ENCODE measurements at places on chromosomes 2 and 18.

DNA sequence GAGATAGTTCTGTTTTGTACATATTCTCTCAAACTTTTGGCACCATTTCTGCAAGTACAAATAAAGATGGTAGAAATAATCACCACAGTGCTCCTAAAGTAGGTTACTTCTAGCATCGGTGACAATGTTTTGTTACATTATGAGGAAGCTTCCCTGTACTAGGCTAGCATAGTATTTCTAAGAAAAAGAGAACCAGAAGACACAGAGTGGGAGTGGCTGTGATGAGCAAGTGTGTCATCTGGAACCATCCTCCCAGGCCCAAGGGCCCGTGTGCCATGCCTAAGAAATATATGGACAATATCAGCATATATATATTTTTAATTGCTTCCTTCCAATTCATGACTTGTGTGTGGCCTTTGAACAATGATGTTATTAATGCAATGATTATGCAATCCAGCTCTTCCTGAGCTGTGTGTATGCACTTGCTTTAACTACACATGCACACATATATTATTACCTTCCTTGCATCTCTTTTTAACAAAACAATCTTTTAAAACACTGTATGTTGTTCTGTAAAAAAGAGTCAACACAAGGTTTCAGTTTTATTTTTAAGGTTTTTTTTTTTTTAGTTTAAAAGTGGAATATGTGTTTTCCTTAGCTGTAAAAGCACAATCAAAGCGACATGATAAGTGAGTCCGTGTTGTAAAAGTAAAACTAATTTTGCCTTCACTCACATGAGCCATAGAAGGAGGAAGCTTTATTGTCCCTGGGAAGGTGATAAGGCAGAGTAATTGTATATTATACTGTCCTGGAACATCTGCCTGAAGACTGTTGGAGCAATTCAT lies 303.9 kb downstream of the ZNF407 start:
- DNase-seq: no peak

GRCh38 chr18:54284535-54284934 lies 15.2 kb downstream of the POLI start:
- no peak for DNase-seq

- DNase-seq: no peak
Observed at GRCh38 chr2:73984922-73985307, 205 bp downstream of the TET3 start.

GRCh38 chr2:25570161-25570845 lies 103.1 kb downstream of the DTNB start:
- no peak for DNase-seq

DNA sequence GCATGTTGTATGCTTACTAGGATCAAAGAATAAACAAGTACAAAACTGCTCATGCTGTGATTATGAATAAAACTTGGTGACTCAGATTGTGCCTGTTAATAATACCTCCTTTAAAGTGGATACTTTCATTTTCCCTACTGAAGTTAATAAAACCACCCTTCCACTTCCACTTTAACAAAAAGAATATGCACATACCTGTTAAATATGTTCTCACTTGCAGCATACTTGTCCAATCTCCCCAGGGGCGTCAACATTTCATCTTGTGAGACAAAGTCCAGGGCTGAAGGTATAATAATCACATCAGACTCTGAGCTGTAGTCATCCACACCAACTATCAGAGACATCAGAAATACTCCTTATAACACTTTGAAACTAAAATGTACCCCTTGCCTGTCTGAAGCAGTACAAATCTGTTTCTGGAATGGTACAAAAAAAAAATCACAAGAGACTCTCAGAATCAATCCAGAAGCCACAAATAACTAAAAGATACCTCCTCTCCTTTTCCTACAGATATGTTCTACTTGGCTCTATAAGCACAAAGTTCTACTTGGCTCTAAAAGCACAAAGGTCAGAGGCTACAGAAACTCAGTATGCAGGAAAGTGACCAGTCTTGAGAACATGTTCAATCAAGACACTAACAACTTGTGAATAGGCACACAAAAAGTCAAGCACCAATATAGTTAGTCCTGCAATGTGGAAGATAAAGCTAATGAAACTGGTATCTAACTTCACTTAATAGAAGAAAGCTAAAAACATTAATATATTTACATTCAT lies 19.3 kb downstream of the PPP4R1 start:
- no peak for DNase-seq

- no peak for DNase-seq
Observed at GRCh38 chr2:25312958-25313710, 28.6 kb downstream of the DNMT3A start.

DNA sequence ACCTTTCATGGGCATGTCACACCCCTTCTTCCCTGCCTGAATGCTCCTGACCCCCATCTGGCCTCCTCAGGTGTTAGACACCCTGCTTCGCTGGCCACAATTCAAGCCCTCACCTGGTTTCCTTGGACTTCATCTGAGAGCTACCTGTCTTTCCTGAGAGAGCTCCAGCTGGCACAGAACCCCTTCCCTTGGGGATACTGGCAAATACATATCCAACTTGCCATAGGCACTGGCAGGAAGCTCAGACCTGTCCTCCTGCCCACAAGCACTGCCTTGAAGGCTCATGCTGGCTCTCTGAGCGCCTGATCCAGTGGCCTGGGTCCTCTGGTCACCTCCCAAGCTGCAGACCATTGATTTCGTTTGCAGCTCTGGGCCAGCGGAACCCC lies 74.1 kb upstream of the MAP4K3 start:
- no peak for DNase-seq

DNA sequence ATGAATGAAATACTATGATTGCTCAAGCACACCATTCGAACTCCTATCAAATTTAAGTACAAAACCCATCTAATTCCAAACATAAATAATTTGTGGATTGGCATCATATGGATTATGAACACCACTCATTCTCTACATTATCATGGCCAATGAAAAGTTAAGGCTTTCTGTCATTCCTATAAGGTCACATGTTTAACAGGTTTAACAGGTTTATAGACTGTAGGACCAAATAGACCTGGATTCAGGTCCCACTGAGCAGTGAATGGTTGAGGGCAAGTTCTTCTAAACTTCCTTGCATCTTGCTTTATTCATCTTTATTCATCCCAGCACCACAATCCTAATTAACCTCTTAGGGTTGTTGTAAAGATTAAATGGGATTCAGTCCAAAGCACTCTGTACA lies 33.4 kb downstream of the FBXO36 start:
- DNase-seq: no peak

DNA sequence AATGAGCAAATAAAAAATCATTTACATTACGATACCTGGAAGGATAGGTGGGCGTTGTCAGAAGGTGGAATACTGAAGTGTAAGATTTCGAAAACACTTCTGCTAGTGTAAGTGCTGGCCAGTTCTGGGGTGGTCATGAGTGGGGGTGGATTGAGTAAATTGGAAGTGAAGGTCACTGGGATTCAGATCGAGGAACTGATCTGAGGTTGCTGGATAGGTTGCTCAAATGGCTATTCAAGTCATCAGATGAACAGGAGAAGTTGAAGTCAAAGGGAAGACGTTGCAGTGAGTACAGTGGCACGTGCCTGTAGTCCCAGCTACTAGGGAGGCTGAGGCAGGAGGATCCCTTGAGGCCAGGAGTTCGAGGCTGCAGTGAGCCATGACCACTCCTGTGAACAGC lies 95.7 kb downstream of the MALT1 start:
- DNase-seq: no peak

- DNase-seq: no peak
Observed at GRCh38 chr2:205297368-205297767, 384.9 kb upstream of the NRP2 start.

DNA sequence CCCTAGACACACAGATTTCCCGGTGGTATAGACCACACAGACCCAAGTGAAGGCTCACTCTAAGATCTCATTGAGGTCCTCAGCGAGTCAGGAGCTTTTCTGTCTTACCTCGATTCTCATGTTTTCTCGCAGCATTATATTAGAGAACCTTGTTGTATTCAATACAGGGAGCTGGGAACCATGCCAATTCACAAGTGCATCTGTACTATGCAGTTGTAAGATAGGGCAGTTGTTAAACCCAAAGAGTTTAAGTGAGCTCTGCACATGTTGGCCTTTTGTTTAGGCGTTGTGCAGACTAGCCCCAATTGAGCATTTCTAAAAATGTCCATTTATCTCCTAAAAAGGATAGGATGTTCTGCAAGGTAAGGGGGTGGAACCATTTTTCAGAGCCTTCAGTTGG lies 59.6 kb downstream of the FEZ2 start:
- no peak for DNase-seq

DNA sequence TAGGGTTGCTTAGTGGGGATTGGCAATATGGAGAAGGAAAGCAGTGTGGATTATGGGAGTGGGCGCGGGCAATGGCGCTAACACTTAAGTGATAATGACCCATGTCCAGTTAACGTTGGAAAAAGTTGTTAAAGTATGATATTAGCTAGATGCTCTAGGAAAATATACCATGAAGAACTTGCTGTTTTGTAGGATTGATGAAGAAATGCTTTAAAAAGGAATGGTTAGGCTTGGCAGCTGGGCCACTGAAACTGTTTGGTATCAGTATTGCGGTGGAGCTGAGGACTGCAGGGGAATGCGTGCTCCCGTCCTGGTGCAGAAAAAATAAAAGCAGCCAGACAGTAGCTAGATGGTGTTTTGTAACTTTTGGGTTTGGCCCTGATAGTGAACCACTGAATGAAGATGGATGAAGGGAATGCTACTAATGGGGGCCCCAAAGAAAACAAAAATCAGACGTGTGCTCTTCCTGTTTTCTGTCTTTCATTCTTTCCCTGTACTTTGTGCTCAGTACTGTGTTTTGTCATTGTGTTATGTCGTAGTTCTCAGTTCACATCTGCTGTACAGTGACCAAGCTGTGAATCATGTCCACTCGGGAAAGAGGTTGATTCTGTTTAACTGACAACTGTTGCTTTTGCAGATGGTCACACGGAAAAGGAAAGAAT lies 999 bp downstream of the INSIG2 start:
- no peak for DNase-seq

- no peak for DNase-seq
Observed at GRCh38 chr2:228600265-228600664, 418.8 kb upstream of the SPHKAP start.

GRCh38 chr18:28512357-28512756 lies 335.4 kb upstream of the CDH2 start:
- no peak for DNase-seq

- DNase-seq: no peak
Observed at GRCh38 chr18:7305416-7305815, 74.5 kb downstream of the LRRC30 start.

DNA sequence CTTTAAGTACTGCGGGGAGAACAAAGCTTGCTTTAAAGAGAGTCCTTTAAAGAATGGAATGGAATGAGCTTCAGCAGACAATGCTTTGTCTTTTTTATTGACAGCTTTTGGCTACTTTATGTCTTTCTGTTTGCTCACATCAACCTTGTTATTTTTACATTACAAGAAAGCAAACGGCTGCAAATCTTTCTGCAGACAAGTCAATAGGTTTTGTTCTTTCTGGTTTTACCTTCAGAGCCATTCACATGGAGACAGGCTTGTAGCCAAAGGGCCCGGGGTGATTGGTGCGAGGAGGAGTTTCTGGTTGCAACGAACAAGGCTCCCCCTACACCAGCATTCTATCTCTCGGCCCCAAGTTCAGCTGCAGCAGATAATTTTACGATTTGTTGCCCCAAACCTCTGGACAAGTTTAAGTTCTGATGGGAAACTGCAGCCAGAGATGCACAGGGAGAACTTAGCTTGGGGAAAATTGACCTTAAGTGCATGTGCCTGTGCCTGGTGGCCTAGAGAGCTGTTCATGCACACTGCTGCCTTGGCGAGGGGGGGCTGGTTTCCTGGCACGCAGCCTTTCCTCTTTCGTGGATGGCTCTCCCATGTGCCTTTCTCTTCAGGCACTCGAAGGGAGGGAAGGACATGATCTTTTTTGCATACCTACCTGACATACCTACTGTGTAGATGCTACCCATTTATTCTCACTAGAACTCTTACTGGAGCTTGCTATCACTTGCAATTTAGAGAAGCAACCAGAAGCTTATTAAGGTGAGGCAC lies 543.2 kb downstream of the DCDC2C start:
- DNase-seq: no peak

DNA sequence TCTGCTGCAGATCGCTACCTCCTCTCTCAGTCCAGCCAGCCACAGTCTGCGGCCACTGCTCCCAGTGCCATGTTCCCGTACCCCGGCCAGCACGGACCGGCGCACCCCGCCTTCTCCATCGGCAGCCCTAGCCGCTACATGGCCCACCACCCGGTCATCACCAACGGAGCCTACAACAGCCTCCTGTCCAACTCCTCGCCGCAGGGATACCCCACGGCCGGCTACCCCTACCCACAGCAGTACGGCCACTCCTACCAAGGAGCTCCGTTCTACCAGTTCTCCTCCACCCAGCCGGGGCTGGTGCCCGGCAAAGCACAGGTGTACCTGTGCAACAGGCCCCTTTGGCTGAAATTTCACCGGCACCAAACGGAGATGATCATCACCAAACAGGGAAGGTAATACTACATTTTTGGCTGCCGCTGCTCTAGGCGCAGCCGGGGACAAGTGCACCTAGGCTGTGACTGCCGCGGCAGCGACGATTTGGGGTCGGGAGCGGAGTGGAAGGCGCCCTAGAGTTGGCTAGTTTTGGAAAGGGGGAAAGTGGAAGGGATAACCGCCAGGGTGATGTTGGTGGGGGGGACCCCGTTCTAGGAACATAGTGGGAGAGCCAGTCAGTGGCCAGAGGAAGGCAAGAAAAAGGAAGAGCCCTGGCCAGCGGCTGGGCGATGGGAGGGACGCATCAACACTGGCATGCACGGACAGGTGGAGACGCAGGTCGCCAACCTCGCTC lies 776 bp downstream of the TBR1 start:
- no peak for DNase-seq

- DNase-seq: no peak
Observed at GRCh38 chr2:207683879-207684627, 27.4 kb upstream of the CCNYL1 start.

GRCh38 chr2:191335875-191336464 lies 90.8 kb downstream of the MYO1B start:
- DNase-seq: no peak

GRCh38 chr2:29502460-29502911 lies 387.3 kb downstream of the CLIP4 start:
- DNase-seq: no peak

GRCh38 chr2:158378926-158379325 lies 77.6 kb downstream of the CCDC148 start:
- DNase-seq: no peak

- no peak for DNase-seq
Observed at GRCh38 chr2:30249354-30249753, 18.0 kb downstream of the LBH start.

DNA sequence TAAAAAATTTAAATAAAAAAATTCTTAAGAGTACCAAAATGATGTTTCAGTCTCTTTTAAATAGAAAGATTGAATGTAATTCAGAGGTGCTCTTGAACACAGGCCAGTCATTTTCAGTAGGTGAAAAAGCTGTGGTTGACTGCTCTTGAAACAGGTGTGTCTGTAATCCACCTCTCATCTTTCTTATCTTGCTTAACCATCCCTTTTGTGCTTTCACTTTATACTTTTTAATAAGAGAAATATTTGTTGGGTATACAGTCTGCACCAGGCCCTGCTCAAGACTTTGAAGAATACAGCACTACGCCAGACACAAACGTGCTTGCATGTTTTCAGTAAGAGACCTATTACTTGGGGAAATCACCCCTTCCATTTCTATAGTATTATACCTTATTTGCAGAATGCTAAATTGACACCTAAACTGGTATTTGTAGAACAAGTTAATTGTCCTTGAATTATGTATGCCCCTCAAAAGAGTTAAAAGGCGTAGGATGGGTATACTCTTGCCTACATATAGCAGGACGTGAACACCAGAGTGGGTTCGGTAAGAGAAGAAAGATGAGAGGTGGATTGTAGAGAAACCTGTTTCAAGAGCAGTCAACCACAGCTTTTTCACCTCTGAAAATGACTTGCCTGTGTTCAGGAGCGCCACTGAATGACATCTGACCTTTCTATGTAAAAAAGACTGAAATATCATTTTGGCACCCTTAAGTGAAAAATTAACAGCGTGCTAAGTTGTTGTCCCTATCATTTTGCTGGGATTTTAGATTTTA lies 4.0 kb upstream of the RTN4 start:
- DNase-seq: no peak
